Type B pancreatic cell (in vitro differentiated cells): ENCODE measurements at places on chromosomes 4 and X.
A peak's percentile ranks its signal among the peaks of the same experiment; 100 is the strongest.

DNA sequence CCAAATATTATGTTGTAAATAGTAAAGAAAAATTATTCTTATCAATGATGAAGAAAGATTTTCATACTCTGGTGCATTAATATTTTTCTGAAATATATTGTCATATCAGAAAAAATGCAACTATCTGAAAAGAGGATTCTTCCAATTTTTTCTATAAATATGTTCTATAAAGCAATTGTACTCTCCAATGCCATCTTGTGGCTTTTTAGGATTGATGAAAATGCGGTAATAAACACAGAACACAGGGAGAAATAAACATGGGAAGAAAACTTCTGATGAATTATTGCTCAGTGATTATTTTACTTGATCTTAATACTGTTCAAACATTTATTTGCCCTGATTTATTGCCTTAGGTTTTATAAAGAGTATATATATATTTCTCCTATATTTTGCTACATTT is 215.4 kb downstream of the IL1RAPL1 start:
- no peak overlapping the region for H3K27ac ChIP-seq
- H3K4me3 ChIP-seq, result no peak overlapping the region
- no peak for DNase-seq
- H3K4me1 ChIP-seq, result peaks cover 6% of the 10 kb centered on the region
- peaks cover 8% of the 10 kb centered on the region for H3K27me3 ChIP-seq

DNA sequence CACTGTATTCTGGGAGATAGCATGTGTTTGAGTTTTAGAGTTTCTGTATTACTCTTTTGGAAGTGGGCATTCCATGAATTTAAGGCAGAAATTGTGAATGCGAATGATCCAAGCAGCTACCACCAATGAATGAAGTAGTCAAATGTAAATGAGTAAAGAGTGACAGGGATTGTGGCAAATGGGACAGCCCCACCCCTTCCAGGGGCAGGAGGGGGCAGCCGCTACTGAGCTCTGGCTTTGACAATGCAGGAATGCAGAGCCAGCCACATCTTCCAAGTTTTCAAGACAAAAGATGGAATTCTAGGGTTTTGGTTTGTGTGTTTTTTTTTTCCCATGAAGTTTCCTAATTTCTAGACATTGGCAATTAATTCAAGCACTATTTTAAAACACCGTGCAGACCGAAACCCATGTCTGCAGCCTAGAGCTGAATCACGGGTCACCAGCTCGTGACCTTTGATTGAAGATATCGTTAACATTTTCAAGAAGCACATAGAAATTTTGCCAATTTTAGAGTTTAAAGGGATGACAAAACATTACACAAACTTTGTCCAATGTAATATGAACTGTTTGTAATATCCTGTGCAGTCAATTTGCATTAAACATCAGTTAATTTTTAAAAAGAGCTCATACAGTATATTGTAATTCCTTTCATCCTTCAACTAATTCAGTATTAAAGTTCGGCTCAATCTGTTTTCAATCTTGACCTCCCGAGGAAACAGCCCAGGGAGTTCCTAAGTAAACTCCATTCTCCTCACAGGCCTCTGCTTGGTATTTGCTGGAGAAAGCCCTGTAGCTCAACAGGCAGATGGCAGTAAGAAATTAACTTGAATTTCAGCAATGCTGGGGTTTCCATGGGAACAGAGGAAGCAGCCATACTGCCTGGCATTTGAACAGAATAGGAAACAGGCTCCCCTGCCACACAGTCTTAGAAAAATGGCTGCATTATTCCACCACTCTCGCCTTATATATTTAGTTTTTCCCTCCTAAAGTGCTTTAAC is 83.4 kb downstream of the UCHL1 start:
- no peaks in the 10 kb centered on the region for H3K27me3 ChIP-seq
- peaks cover 28% of the 10 kb centered on the region for H3K4me1 ChIP-seq
- H3K27ac ChIP-seq, result peak overlapping the region; percentile 82
- DNase-seq, result no peak
- no peaks in the 10 kb centered on the region for H3K36me3 ChIP-seq

- peak overlapping the region; percentile 93 for H3K27ac ChIP-seq
- no peaks in the 10 kb centered on the region for H3K27me3 ChIP-seq
- peak overlapping the region; percentile 61 for H3K4me3 ChIP-seq
- H3K36me3 ChIP-seq, result peaks cover 15% of the 10 kb centered on the region
- DNase-seq, result no peak
These were observed 18.0 kb downstream of the HDAC8 start for GRCh38 chrX:72554448-72555140.

DNA sequence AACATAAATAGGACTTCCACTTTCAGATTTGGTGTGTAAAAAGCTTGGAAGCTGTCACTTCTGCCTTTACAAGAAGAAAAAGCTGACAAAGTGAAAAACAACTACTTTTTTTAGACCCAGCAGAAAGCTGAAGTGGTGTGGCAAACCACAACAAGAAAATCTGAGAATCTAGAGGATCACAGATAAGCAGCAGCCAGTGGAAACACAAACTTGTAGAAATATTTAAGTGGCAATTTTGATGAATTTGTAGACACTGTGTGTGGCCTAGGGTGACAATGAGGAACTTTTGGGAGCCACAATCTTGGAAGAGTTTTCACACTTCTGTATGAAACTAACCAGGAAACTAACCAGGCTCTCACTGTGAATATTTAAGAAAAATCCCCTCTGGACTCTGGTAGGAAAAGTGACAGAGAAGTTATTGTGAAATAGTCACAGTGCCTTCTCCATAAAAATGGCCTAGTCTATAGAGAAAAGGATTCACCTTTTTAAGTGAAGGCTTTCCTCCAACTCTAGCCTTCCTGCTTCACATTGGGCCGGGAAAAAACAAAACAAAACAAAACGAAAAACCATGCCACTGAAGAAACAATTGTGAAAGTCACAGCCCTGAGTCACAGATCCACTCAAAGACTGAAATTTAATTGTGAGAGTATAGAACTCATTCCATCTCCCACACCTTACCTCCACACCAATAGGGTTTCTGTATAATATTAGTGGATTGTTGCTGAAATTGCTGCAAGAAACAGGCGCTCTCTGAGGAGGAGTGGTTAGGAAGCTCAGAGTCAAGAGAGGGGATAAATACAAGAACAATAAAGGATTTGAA is 26.7 kb upstream of the GUCY1A1 start:
- no peak overlapping the region for H3K4me3 ChIP-seq
- H3K4me1 ChIP-seq, result no peaks in the 10 kb centered on the region
- H3K27ac ChIP-seq, result no peak overlapping the region
- no peak for DNase-seq
- no peaks in the 10 kb centered on the region for H3K27me3 ChIP-seq

- H3K27ac ChIP-seq, result no peak overlapping the region
- H3K4me1 ChIP-seq, result peaks cover 13% of the 10 kb centered on the region
- peaks cover 60% of the 10 kb centered on the region for H3K27me3 ChIP-seq
- H3K36me3 ChIP-seq, result no peaks in the 10 kb centered on the region
- no peak overlapping the region for H3K4me3 ChIP-seq
- no peak for DNase-seq
These were observed 3.0 kb upstream of the KIT start for GRCh38 chr4:54654753-54655152.

DNA sequence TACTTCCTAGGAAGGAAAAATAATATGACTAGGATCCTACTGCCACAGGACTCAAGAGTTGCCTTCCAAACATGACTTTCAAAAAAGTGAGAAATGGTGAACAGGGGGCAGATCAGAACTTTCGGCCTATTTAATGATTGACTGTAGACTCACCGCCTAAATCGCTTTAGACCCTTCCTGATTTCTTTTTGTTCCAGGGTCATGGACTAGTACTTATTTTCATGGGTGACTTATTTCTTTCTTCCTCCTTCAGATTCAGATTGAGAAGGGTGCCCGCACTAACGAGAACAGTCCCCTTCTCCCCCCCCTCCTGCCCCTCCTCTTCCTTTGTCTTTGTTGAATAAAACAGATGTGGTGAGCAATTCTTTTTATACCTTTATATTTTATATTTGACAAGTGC is 48.0 kb upstream of the KLHL8 start:
- no peak overlapping the region for H3K4me3 ChIP-seq
- peaks cover 5% of the 10 kb centered on the region for H3K4me1 ChIP-seq
- DNase-seq, result no peak
- H3K27me3 ChIP-seq, result peaks cover 8% of the 10 kb centered on the region
- H3K36me3 ChIP-seq, result no peaks in the 10 kb centered on the region

- H3K4me3 ChIP-seq, result no peak overlapping the region
- no peaks in the 10 kb centered on the region for H3K27me3 ChIP-seq
- no peak overlapping the region for H3K27ac ChIP-seq
- H3K36me3 ChIP-seq, result no peaks in the 10 kb centered on the region
- no peak for DNase-seq
These were observed 63.2 kb upstream of the NOCT start for GRCh38 chr4:138952411-138952810.

GRCh38 chrX:97447306-97447705 is 563.6 kb downstream of the RPA4 start:
- H3K27me3 ChIP-seq, result no peaks in the 10 kb centered on the region
- H3K4me1 ChIP-seq, result peaks cover 22% of the 10 kb centered on the region
- H3K27ac ChIP-seq, result no peak overlapping the region
- H3K36me3 ChIP-seq, result no peaks in the 10 kb centered on the region
- DNase-seq, result no peak

DNA sequence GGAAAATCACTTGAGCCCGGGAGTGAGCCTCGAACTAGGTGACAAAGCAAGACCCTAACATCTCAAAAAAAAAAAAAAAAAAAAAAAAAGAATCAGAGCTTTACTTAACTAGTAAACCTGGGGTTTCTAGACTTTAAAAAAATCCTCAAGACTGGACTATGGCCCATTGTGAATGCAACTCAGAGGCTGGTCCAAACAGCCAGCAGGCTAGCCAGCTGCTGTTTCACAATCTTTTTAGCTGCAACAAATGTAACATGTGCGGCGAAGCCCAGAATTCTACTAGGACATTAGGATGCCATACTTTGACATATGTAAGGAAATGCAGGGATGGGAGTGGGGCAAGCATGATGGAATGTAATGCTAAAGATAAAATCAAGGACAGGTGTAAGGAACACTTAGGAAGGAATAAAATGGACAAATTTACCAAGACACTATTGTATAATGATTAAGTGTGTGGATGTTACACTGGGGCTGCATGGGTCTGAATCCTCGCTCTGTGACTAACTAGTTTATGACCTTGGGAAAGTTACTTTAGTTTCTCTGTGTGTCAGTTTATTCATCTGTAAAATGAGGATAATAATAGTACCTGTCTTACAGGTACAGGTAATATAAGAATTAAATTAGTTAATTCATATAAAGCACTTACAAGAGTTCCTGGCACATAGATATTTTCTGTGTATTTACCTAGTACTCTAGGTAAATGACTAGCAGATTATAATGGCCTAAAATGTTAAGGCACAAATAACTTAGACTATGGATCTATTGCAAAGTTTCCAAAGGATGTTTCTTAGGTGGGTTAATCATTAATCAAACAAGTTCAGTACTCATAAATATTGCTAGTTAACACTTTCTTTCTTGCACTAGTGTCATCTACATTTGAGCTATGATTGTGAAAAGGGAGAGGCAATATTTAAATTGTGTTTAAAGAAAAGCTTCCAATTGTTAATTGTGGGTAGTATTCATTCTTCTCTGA is 49.5 kb downstream of the HELQ start:
- DNase-seq, result no peak
- no peak overlapping the region for H3K4me3 ChIP-seq
- H3K27ac ChIP-seq, result no peak overlapping the region
- no peaks in the 10 kb centered on the region for H3K4me1 ChIP-seq
- H3K27me3 ChIP-seq, result no peaks in the 10 kb centered on the region

DNA sequence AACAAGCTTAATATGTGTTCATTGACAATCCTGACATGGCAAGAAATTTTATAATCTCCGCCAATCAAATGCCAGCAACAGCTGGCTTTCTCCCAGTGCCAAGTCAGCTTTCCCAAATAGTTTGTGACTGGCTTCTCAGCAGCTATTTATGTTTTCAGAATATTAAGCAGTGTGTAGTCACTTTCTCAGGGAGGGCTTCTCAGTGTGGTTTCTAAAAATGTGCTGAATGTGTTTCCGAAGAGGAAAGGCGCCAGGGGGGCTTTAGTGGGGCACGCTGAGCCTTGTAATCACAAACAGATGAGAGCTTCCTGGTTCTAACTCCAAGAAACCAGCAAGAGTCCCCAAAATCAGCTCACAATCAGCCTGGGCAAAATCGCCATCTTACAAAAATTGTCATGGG is 258.7 kb upstream of the CPEB2 start:
- H3K27ac ChIP-seq, result no peak overlapping the region
- DNase-seq, result no peak
- peaks cover 5% of the 10 kb centered on the region for H3K27me3 ChIP-seq

DNA sequence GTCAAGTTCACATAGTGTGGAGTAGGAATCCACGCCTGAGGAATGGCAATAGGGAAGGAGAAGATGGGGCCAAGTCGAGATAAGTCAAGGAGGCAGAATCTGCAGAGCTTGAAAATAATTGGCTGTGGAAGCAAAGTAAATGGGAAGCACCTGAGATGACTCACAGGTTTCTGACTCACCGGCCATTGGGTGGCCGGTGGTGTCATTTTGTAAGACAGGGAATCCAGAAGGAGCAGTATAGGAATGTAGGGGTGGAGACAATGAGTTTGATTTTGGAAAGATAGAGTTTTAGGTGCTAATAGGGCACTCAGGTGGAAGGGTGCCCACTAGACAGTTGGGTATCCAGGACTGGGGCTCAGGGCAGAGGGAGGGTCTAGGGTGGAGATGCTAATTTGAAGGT is 201.0 kb upstream of the MAMLD1 start:
- no peaks in the 10 kb centered on the region for H3K4me1 ChIP-seq
- H3K27me3 ChIP-seq, result no peaks in the 10 kb centered on the region
- no peak overlapping the region for H3K27ac ChIP-seq
- H3K36me3 ChIP-seq, result no peaks in the 10 kb centered on the region
- no peak for DNase-seq
- no peak overlapping the region for H3K4me3 ChIP-seq

DNA sequence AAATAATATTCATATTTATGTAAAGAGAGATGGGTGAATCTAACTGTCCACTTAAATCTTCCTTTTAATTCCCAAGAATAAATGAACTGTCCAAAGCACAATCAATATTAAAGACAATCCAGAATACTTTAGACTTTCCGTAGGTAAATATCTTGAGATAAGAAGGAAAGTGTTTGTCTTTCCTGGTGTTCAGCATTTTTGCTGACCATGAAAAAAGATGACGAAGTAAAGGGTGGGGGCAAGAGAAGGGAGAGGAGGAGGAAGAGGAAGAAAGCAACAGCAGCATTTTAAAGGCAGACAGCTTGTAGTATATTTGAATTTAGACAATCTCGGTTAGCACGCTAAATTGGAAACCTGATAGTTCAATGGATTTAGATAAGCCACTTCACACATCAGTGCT is 498.2 kb downstream of the KCNIP4 start:
- DNase-seq, result no peak
- no peak overlapping the region for H3K4me3 ChIP-seq
- H3K4me1 ChIP-seq, result no peaks in the 10 kb centered on the region
- H3K36me3 ChIP-seq, result no peaks in the 10 kb centered on the region
- no peak overlapping the region for H3K27ac ChIP-seq

- H3K27me3 ChIP-seq, result no peaks in the 10 kb centered on the region
- no peak overlapping the region for H3K4me3 ChIP-seq
- no peak for DNase-seq
- H3K36me3 ChIP-seq, result no peaks in the 10 kb centered on the region
- no peaks in the 10 kb centered on the region for H3K4me1 ChIP-seq
These were observed 60.1 kb downstream of the GRIA2 start for GRCh38 chr4:157280673-157281072.

GRCh38 chr4:78237360-78237759 is 180.2 kb downstream of the FRAS1 start:
- no peaks in the 10 kb centered on the region for H3K4me1 ChIP-seq
- no peak for DNase-seq
- no peaks in the 10 kb centered on the region for H3K36me3 ChIP-seq
